ENCODE measurements at places on chromosomes 7 and 10. TPM values are rescaled to one million over a fixed set of nuclear protein-coding genes. Genes with fewer than 3 reads are reported as not detected.

DNA sequence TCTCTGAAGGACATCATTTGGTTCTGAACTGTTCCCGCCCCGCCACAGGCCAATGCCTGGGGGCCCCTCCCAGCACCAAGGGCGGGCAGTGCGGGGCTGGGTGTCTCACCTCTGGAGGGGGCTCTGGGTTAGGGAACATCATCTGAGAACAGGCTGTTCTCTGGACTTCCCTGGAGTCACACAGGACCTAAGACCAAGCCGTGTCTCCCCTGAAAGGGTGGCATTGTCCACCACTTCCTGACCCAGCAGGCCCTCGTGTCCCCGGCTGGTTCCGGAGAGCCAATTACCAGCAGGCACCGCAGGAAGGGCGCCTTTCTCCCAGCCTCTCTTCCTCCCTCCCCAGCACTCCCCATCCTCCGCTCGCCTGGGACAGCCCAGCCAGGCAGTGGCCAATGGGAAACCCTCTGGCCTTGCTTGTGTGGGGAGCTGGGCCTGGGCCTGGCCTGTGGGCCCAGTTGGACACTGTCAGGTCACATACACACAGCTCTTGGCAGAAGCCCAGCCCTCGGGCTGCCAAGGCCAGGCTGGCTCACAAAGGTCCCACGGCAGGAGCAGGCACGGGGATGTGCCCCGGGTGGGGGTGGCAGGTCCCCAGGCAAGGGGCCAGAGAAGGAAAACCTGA, 119.5 kb downstream of the SPDYE5 start:
- H3K27me3 ChIP-seq: no peaks in the 10 kb centered on the region
- peak; percentile 86 for DNase-seq
- H3K27ac ChIP-seq: peak overlapping the region; percentile 52
- H3K4me3 ChIP-seq: no peak overlapping the region

DNA sequence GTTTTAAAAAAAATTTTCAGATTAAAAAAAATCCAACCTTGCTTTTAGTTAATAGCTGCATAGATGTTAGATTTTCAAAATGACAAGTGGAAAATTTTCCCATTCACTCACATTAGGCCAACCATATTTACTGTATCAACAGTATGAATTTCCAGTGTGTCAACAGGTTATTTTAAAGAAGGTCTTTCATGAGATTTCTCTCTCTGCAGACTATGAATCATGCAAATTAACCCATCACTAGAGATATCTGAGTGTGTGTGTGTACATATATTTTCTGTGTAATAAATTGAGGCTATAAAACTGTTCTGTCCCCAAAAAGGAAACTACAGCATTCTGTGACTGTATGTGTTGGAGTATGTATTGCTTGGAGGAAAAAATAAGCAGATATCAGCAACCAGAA, 305.6 kb downstream of the ARL4A start:
- DNase-seq: no peak
- no peak overlapping the region for H3K4me3 ChIP-seq
- H3K4me1 ChIP-seq: no peaks in the 10 kb centered on the region
- no peak overlapping the region for H3K27ac ChIP-seq

DNA sequence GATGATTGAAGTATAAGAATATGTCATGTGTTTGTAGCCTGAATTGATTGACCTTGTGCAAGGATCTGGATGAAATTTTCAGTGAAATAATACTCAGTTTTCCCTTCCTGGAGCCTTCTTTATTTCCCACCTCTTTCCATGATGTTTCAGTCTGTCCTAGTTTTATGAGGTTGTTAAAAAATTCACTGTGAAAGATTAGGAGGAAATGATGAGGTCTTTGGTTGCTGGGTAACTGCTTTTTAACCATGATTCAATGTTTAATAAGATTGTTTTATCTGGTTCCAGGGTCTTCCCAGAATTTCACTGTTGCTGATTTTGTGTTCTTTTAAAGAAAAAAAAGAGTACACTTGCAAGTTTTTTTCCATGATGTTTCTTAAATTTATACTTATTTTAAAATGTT, 221.5 kb downstream of the MBL2 start:
- H3K27ac ChIP-seq: no peak overlapping the region
- no peaks in the 10 kb centered on the region for H3K27me3 ChIP-seq
- no peaks in the 10 kb centered on the region for H3K4me1 ChIP-seq
- no peaks in the 10 kb centered on the region for H3K36me3 ChIP-seq
- DNase-seq: no peak

DNA sequence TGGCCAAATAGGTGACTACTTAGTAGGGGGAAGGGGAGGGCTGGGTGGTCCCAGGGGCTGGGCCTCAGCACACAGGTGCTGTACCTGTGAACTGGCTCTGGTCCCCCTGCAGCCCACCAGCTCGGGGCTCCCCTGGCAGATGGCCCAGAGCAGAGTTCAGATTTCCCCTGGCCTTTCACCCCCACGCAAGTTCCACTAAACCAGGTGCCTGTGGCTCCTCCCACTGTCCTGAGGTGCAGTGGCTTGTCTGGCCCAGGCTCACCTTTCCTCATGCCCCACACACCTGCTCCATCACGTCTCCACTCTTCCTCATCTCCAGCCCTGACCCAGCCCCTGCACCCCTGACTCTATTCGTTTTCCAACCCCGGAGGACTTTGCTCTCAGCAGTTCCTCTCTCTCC, 47.3 kb upstream of the OPALIN start:
- no peak overlapping the region for H3K4me3 ChIP-seq
- H3K36me3 ChIP-seq: no peaks in the 10 kb centered on the region
- H3K27ac ChIP-seq: no peak overlapping the region
- DNase-seq: no peak

DNA sequence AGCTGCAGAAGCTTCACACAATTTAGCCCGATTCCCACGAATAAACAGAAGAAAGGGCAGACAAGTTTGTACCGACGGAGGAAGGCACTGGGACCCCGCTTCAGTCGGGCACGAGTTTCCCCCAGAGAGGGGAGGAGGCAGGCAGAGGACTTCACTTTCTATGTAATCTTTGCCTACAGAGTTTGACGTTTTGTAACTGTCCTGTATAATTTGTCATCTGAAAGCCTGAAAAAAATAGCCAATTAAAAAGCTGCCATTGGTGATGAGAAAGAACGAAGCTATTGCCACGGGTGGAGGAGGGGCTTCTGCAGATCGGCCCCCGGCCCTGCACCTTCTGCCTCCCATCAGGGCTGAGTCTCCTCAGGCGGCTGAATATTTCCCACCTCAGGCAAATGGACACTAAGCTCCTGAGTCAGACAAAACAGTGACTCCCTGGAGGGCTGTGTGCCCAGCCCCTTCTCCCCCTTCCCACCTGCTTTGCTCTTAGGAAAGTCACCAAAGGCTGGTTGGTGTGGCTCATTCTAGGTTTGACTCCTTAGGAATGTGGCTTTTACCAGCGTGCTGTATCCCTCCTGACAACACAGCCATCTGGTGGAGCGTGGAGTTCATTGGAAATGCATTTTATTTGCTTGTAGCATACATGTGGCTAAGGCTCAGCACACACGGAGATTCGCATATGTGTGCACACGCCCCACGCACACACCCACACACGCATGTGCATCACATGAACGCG, 117.4 kb downstream of the VIPR2 start:
- H3K36me3 ChIP-seq: no peaks in the 10 kb centered on the region
- H3K27ac ChIP-seq: no peak overlapping the region
- no peak for DNase-seq
- H3K4me3 ChIP-seq: no peak overlapping the region
- peaks cover 49% of the 10 kb centered on the region for H3K4me1 ChIP-seq

- no peak for DNase-seq
- H3K27me3 ChIP-seq: no peaks in the 10 kb centered on the region
- H3K27ac ChIP-seq: no peak overlapping the region
- H3K4me3 ChIP-seq: no peak overlapping the region
These were observed 141.6 kb upstream of the WNT16 start for GRCh38 chr7:121187222-121187621.

- no peaks in the 10 kb centered on the region for H3K36me3 ChIP-seq
- no peak overlapping the region for H3K4me3 ChIP-seq
- no peak for DNase-seq
- no peak overlapping the region for H3K27ac ChIP-seq
- H3K27me3 ChIP-seq: no peaks in the 10 kb centered on the region
These were observed 172.0 kb downstream of the MAD1L1 start for GRCh38 chr7:2060701-2061100.

DNA sequence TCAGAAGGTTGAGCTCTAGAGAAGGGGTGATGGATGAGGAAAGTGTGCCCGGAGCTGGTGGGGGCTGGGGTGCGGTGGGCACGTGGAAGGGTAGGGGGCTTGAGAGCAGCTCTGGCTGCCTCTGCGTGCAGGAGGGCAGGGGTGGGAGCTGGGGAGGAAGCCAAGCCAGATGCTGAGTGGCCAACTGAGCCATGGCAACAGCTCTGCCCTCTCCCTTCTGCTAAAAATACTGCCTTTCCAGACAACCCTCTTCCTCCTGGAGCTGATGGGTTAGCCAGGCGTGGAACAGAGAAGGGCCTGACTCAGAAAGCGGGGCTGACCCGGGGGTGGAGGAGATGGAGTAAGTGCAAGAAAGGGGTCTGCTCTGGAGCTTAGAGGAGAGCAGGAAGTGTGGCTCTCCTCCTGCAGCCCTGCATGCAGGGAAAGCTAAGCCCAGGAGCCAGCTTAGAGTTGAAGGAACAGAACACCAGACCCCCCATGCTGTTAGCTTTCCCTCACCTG, 114.6 kb upstream of the AGK start:
- no peaks in the 10 kb centered on the region for H3K27me3 ChIP-seq
- no peaks in the 10 kb centered on the region for H3K36me3 ChIP-seq
- H3K4me3 ChIP-seq: no peak overlapping the region
- no peak for DNase-seq
- H3K4me1 ChIP-seq: no peaks in the 10 kb centered on the region
- no peak overlapping the region for H3K27ac ChIP-seq

- H3K4me3 ChIP-seq: no peak overlapping the region
- DNase-seq: no peak
- H3K4me1 ChIP-seq: peaks cover 3% of the 10 kb centered on the region
- H3K27ac ChIP-seq: no peak overlapping the region
- no peaks in the 10 kb centered on the region for H3K36me3 ChIP-seq
- H3K27me3 ChIP-seq: no peaks in the 10 kb centered on the region
These were observed 20.5 kb downstream of the CLEC2L start for GRCh38 chr7:139543801-139544603.

GRCh38 chr7:234708-235553, 42.6 kb downstream of the FAM20C start:
- H3K27me3 ChIP-seq: no peaks in the 10 kb centered on the region
- H3K4me1 ChIP-seq: peaks cover 73% of the 10 kb centered on the region
- peak overlapping the region; percentile 84 for H3K27ac ChIP-seq
- no peaks in the 10 kb centered on the region for H3K36me3 ChIP-seq
- peak; percentile 75 for DNase-seq
- H3K4me3 ChIP-seq: peak overlapping the region; percentile 22

DNA sequence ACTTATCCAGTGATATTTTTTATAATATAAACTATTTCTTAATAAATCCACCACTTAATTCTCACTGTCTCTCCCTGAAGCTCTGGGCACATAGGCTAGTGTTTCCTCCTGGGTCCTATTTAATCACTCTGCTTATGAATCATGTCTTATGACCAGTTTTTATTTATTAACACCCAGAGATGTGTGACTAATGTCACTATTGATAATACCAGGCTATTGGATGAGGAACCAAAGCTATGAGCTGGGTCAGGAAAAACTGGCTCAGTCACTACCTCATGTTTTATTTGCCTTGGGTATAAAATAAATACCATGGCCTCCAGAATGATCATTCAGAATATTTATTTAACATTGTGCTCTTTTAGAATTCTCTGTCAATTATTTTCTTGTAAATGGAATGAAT, 5.2 kb downstream of the SEMA3E start:
- DNase-seq: no peak
- peaks cover 10% of the 10 kb centered on the region for H3K4me1 ChIP-seq
- no peaks in the 10 kb centered on the region for H3K36me3 ChIP-seq
- no peak overlapping the region for H3K27ac ChIP-seq

GRCh38 chr7:69808391-69808790, 210.1 kb downstream of the AUTS2 start:
- H3K36me3 ChIP-seq: no peaks in the 10 kb centered on the region
- no peak overlapping the region for H3K27ac ChIP-seq
- no peaks in the 10 kb centered on the region for H3K4me1 ChIP-seq
- no peak overlapping the region for H3K4me3 ChIP-seq

DNA sequence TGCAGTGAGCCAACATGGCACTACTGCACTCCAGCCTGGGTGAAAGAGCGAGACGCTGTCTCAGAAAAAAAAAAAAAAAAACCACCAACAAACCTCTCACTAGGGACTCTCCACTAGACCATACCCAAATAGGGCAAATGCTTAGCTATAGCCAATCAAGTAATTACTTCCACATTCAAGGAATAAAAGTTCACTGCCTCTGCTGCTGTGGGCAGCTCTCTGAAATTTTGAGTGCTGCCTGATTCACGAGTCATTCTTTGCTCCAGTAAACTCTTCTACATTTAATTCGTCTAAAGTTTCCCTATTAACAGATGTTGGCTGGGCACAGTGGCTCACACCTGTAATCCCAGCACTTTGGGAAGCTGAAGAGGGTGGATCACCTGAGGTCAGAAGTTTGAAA, 4.7 kb upstream of the NRBF2 start:
- H3K27me3 ChIP-seq: no peaks in the 10 kb centered on the region
- no peak overlapping the region for H3K4me3 ChIP-seq
- H3K36me3 ChIP-seq: no peaks in the 10 kb centered on the region

- no peak for DNase-seq
- no peak overlapping the region for H3K4me3 ChIP-seq
- no peaks in the 10 kb centered on the region for H3K27me3 ChIP-seq
These were observed 56.6 kb downstream of the TMEM209 start for GRCh38 chr7:130148561-130148960.

DNA sequence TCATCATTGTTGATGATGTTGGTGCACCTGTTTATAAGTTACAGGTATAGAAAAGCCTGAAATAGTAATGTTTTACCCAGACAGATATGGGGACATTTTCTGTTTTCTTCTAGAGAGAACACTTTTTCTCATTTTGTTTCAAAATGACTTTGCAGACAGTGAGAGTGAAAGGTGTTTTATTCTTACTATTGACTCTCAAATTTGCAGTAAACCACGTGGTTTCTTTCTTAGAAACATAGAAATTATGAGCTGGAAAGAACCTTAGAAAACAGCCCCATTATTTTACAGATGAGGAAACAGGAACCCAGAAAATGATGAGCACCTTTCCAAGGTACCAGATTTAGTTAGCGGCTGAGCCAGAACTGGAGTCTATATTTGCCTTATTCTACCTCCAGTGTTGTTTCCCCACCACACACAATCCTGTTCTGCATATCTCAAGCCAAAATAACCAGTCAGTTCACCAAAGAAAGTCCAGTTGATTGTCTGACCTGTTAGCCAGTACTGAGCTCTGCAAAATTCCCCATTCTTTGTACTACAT, 138.9 kb upstream of the AHR start:
- H3K27me3 ChIP-seq: no peaks in the 10 kb centered on the region
- no peak overlapping the region for H3K27ac ChIP-seq
- H3K4me1 ChIP-seq: no peaks in the 10 kb centered on the region

The COBL gene
- 79.9 TPM for total RNA-seq

The ELAPOR2 gene
- 4.5 TPM for total RNA-seq

The ZNF365 gene
- not detected for total RNA-seq

The ASIC3 gene
- 10.5 TPM for total RNA-seq

The ZNF117 gene
- total RNA-seq: 14.6 TPM

The CDH23 gene
- total RNA-seq: 4.0 TPM

The CALML3 gene
- total RNA-seq: not detected

The PALS2 gene
- total RNA-seq: 7.2 TPM

The FBXL13 gene
- 25.3 TPM for total RNA-seq

The CRPPA gene
- 11.0 TPM for total RNA-seq

The ANKRD61 gene
- total RNA-seq: not detected

All from stomach (tissue), 19 donors.